ENCODE measurements at places on chromosomes 13 and 19. TPM values are rescaled to one million over a fixed set of nuclear protein-coding genes. Genes with fewer than 3 reads are reported as not detected.

GRCh38 chr19:19204181-19204580, 967 bp upstream of the NR2C2AP start:
- DNase-seq = no peak

Gene IQCN
- total RNA-seq = 0.92 TPM

DNA sequence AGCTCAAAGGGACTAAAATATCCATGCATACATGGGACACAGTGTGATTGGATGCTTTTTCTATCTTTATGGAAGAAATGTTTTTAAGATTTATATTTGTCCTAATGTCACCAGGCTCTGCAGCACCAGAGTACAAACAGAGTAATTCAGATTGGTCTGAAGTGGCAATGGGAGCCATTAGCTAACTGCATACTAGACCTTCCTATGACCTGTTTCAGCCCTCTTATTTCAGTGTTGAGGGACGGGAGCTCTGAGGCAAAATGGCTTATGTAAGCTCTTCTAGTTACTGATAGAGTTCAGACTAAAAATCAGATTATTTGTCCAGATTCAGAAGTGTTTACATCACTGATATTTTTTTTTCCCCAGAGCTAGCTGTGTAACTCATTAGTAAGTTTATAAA, 4.9 kb downstream of the SLAIN1 start:
- DNase-seq = no peak

Gene ZNF850
- total RNA-seq = 1.6 TPM

- no peak for DNase-seq
Measured at GRCh38 chr19:54431255-54431838, 16.1 kb downstream of the TTYH1 start.
